ENCODE measurements at places on chromosomes 12 and 14.

GRCh38 chr14:54918427-54918826 is 15.8 kb upstream of the GCH1 start:
- ATAC-seq: no peak

DNA sequence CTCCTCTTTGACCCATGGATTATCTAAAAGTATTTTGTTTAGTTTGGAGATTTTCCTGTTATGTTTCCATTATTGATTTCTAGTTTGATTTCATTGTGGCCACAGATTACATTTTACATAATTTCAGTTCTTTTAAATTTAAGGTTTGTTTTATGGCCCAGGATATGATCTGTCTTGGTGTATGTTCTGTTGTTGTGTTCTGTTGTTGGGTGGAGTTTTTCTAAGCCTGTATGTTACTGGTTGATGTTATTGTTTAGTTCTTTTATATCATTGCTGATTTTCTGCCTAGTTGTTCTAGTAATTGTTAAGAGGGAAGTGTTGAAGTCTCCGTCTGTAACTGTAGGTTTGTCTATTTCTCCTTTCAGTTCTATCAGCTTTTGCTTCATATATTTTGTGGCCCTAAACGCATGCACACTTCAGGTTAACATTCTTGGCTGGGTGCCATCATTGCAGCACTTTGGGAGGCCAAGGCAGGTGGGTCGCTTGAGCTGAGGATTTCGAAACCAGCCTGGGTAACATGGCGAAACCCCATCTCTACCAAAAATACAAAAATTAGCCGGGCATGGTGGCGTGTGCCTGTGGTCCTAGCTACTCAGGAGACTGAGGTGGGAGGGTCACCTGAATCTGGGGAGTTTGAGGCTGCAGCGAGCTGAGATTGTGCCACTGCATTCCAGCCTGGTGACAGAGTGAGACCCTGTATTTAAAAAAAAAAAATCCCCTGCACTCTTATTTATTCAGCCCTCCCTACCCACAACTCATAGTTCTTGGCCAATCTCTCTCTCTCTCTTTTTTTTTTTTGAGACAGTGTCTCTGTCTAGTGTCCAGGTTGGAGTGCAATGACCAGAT is 28.1 kb upstream of the CFL2 start:
- ATAC-seq: no peak

DNA sequence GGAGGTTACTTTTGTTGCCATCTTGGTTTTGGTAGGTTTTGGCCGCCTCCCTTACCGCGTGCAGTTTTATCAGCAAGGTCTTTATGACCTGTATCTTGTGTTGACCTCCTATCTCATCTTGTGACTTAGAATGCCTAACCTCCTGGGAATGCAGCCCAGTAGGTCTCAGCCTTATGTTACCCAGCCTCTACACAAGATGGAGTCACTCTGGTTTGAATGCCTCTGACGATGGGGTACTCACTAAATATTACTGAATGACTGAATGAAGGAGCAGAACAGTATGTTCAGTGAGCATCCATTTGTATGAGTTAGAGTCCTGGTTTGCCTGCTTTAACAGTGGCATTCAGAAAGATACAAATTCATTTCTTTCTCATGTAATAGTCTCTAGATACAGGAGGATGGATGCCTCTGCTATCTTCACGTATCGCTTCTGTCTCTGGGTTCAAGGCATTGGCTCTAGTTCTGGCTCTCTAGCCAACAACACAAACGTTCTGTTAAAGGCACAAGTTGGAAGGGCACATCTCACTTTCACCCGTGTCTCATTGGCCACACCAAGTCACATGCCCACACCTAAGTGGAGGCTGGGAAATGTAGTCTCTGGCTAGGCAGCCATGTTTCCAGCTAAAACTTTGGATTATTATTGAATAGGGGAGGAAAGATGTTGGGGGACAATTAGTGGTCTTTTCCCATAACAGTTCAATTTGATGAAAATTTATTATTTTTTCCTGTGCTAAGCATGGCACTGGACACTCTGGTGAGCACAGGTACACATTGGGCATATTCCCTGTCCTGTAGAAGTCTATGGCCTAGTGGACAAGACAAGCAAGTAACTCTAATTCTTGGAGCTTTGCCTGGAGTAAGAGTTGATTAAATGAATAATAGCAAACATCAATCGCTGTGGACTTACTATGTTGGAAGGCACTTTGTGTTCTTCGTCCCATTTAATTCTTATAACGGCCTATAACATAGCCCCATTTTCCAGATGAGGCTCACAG is 75.2 kb upstream of the RPH3A start:
- ATAC-seq: no peak

GRCh38 chr12:125538401-125539199 is 473.4 kb downstream of the AACS start:
- no peak for ATAC-seq

GRCh38 chr14:90649083-90649482 is 167.1 kb downstream of the TTC7B start:
- no peak for ATAC-seq

DNA sequence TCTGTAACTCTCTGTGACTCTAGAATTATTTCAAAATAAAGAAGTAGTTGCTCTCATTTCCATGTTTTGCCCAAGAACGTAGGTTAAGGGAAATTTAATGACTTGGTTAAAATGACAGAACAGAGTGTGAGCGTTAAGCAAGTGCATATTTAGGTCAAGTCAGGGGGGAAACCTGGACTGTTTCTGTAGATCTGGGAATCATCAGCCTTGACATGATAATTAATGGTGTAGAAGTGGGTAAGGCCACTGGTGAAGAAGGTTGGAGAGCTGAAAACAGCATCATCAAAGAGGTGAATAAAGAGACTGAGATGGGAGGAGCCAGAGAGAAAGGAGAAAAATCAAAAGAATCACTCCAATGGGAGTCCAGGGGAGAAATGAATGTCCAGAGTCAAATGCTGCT is 49.4 kb upstream of the STK38L start:
- ATAC-seq: no peak

- no peak for ATAC-seq
Measured at GRCh38 chr12:49345825-49346658, 646 bp upstream of the DNAJC22 start.

DNA sequence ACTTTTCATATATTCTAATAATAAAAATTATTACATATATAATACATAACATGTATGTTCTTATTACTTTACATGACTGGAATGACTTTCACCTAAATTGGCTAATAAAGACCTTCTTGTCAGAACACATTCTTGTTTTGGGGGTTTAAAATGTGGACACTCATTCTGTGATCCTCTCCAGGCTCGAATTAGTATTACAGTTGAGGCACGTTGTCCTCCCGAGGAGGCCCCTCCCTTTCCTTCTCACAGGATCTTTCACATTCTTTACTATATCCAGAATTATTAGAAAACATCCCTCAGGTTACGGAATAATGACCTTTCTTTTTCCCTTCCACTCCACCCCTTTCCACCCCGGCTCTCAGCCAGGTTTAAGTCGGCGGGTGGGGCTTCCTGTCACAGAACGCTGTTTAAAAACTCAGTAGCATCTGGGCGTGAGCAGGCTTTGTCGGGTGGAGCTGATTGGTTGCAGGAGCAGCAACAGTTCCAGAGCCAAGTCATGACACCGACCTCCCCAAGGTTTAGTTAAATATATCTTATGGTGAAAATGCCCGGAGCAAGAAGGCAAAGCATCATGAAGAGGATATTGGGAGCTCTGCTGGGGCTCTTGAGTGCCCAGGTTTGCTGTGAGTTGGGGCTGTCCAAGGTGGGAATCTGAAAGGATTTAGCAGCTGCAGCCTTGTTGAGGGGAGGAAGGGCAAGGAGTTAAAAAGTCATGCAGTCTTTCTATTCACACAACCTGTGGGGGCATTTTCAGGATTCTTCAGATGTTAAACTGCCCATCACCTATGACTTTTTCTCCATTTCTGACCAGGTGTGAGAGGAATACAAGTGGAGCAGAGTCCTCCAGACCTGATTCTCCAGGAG is 396.7 kb upstream of the OR4E1 start:
- peak; percentile 86 for ATAC-seq

- ATAC-seq: no peak
Measured at GRCh38 chr14:49975276-49975675, 82.4 kb downstream of the ARF6 start.

DNA sequence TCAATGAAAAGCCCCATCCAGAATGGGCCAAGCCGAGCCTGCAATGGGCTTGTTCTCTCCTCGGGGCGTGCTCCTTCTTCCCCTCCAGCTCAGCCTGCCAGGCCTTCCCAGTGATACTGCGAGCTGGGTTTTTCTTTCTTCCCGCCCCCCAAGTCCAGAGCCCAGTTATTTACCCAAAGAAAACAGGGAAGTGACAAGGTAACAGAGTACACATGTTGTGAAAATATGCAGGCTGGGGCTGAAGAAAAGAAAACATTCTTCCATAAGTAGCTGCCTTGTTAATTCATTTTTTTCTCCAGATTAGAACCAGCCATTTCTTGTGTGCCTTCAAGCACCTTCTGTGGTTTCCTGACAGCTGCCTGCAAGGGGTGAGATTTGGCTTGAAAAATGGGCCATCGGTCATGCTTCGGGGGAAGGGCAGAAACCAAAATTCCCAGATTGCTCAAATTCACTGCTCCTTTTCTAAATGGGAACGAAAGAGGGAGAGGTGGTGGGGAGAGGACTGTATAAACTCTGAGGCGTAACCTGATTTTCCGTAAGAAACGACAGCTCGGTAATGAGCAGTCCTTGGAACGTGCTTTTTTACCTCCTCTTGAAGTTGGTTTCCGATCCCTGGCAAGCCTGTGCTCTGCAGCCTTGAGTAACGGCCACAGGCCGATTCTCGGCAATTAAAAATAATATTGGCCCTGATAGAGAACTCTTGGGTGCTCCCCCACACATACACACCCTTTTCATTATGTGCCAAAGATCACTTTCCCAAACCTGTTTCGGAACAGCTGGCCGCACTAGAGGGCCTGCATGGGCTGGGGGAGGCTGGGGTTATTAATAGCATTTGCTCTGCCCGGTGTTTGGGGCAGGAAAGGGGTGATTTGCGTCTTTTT is 229.4 kb downstream of the ZFP36L1 start:
- ATAC-seq: no peak

GRCh38 chr14:68882235-68882634 is 89.4 kb upstream of the ZFP36L1 start:
- no peak for ATAC-seq

DNA sequence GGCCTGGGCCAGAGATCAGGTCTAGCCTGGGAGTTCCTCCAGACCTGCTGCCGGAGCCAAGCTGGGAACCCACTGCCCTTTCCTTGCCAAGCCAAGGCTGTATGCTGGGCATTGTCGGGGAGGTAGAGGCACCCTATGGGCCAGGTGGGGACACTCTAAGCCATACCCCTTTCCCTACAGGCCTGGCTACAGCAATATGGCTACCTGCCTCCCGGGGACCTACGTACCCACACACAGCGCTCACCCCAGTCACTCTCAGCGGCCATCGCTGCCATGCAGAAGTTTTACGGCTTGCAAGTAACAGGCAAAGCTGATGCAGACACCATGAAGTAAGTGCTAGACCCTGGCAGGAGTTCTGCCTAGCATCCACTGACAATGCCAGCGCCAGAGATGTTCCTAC is 4.9 kb downstream of the MMP14 start:
- ATAC-seq: no peak

DNA sequence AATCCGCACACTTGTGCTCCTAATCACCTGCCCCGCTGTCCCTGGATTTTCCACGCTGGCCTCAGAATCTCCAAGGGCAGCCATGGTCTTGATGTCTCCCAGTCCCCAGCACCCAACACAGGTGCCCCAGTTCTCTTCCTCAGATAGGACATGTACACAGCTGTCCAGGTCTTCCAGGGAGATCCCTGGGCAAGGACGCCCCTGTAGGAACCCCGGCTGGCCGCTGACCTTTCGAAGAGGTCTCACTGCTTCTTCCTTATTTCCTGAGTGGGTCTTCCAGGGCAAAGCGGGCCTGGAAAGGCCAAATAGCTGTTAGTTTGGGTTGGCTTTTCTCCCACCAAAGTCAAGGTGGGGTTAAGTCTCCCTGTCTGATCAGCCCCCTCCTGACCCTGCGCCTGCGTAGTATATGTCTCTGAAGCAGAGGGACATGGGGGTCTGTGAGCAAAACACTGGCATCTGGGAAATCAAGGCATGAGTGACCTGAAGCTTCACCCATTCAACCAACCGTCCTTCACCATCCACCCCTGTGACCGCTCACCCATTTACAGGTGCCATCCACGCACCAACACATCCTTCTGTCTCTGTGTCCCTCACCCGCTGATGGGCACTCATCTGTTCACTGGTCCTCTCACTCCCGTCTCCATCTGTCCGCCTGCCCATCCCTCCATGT is 4.6 kb downstream of the BEGAIN start:
- no peak for ATAC-seq

- no peak for ATAC-seq
Measured at GRCh38 chr14:69855180-69855832, 23.9 kb upstream of the SMOC1 start.

DNA sequence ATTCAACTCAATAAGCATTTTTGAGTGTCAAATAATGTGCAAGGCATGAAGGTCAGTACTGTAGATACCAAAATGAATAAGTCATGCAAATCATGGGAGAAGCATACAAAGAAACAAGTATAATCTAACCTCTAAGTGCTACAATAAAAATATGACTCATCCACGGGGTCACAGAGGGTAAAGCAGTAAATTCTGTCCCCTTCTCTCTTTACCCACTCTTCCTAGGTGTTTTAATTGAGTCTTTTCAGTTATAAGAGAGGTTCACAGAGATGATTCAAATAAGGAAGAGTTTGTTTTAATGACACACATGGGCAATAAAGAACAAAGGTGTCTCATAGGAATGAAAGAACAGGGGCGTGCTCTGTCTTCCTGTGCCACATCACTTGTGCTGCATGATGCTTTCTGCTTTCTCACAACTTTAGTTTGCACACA is 71.5 kb upstream of the DAAM1 start:
- ATAC-seq: no peak

GRCh38 chr14:101008196-101008595 is 104.7 kb upstream of the RTL1 start:
- no peak for ATAC-seq

GRCh38 chr12:22858849-22859570 is 234.0 kb downstream of the ETNK1 start:
- no peak for ATAC-seq

GRCh38 chr14:68292441-68293215 is 473.0 kb downstream of the RAD51B start:
- peak; percentile 46 for ATAC-seq

Measured in activated CD4-positive, CD25-positive, alpha-beta regulatory T cell treated with anti-CD3 and anti-CD28 coated beads, Interleukin-2, amount 50 U/mL, for 24 hours (primary cell).